ENCODE measurements at places on chromosomes 5 and 9. TPM values are rescaled to one million over a fixed set of nuclear protein-coding genes. Genes with fewer than 3 reads are reported as not detected.

DNA sequence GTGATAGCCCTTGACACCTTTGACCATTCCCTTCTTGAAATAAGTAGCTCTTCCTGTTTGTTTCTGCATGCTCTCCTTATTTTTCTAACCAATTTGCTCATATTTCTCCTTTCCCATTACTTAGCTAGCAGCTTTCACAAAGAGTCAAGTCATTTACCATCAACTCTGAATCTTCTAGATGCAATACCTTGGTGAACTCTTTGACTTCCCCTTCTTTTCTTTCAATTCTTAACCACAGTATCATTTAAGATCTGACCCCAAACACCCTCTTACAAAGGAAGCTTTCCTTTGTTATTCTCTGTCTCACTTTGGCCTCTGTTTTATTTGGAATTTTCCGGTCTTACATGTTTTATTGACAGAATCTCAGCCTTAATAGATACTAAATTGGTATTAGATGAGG, 14.0 kb downstream of the NFX1 start:
- DNase-seq = no peak

DNA sequence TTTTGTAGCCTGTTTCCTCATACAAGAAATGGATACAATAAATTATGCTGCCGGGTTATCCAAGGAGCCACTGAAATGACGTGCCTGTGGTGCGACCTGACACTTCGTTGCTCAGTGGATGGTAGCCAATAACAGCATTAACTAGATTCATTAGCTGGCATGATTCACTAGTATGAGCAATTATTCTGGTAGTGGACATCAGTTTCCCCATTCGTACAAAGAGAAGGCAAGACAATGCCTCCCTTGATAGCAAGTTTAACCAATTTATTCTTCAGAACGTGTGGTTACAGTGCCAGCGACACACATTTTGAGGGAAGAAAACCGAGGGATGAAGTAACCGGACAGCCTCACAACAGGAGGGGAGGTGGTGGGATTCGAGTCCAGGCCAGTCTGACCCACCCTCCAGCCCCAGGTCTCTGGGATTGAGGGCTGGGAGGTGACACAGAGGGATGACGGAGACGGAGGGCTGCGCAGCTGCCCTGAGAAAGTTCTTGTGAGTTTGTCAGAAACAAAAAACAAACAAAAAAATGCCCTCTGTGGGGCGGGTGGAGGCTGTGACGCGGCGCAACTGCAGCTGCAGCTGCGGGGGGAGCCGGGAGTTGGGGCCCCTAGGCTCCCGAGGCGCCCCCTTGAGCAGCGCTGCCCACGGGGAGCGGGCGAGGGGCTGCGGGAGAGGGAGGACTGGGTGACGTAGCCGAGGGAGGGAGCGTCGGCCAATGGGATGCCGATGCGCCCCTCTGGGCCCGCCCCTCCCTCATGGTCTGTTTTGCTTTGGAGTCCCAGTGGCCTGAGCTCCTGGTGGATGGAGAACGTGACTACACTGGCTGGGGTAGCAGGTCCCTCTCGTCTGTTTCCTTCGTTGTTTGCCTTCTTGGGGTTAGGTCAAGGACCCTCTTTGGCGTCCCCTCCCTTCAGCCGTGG, 10.9 kb downstream of the LHX2 start:
- DNase-seq = no peak

The AGXT2 gene
- total RNA-seq = not detected

The ABL1 gene
- 20.0 TPM for total RNA-seq

The FTMT gene
- not detected for total RNA-seq

The NMUR2 gene
- not detected for total RNA-seq
